ENCODE measurements at places on chromosomes 12 and 14.

DNA sequence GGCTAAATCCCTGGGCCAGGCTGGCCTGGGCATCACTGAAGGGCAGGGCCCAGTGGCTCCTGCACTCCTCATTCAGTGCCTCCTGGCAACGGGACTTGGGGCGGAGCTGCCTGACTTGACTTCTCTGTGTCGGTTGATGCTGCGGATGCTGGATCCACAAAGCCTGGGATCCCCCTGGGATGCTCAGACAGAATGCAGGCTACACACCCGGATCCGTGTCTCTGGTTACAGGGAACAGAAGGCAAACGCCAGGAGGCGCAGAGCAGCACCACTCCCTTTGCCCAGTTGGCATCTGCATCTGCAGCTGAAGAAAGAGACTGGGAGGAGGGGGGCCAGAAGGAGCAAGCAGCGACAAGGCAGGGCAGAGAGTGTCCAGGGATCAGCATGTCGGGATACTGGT lies 154.5 kb upstream of the FKBP4 start:
- DNase-seq, result peak; percentile 33

DNA sequence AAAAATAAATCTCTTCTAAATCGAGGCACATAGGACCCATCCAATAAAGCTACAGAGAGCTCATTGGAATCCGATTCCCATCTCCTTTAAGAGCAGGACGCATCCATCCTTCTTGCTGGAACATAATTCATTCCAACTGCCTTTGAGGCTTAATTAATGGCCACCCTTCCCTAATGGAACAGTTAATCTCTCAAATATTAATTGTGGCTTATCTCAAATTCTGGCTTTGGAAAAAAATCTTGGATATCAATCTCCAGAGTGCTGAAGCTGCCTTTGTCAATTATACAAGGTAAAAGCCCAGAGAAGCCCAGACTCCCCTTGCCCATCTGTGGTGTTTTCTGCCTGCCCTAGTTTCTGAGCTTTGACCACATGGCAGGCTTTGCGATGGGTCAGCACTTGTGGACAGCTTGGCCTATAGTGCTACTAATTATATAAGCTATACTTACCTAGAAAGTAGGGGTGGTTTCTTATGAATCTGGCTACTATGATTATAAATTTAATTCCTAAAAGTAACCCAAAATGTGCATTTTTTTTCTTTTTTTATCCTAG lies 246.3 kb downstream of the NUAK1 start:
- no peak for DNase-seq

- no peak for DNase-seq
Measured at GRCh38 chr14:92819011-92819597, 25.0 kb downstream of the GOLGA5 start.

- no peak for DNase-seq
Measured at GRCh38 chr12:121801595-121802484, 2.0 kb upstream of the SETD1B start.

- no peak for DNase-seq
Measured at GRCh38 chr12:130655881-130656280, 60.2 kb downstream of the RIMBP2 start.

GRCh38 chr12:59147791-59148190 lies 227.5 kb upstream of the LRIG3 start:
- DNase-seq, result no peak

DNA sequence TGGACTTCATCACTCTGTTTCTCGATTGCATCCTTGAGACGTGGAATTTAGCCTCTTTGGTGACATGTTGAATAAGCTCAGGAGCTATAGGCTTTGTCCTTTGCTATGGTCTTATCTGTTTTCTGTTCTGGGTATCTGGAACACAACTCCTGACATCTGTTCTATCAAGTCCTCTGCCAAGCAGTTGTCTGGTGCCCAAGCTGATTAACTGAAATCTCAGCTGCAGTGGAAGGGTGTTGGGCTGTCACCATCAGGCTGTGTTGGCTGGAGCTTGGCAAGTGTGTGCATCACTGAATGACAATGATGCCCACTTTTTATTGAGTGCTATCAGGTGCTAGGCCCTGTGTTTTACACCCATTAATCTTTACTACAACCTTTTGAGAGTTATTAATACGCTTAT lies 77.8 kb downstream of the SMOC1 start:
- no peak for DNase-seq

DNA sequence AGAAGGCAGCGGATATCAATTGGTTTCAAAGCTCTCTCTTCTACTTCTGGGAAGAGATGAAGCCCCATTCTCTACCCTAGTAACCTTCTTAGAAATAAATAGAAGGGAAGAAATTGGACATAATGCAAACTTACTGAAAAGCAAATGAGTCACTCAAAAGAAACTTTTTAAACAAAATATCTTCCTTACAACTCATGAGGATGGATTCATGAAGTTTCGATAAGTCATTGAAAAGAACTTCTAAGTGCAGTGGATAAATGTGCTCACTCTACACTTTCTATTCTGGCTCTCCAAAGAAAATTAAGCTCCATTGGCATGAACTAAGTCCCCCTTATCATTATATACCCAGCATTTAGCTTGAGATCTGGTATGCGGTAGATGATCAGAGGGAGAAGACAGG lies 899.5 kb downstream of the RPS29 start:
- no peak for DNase-seq

- no peak for DNase-seq
Measured at GRCh38 chr14:83071888-83072501, 1538.3 kb upstream of the SEL1L start.

- DNase-seq, result no peak
Measured at GRCh38 chr14:69357544-69358200, 40.4 kb downstream of the ERH start.

DNA sequence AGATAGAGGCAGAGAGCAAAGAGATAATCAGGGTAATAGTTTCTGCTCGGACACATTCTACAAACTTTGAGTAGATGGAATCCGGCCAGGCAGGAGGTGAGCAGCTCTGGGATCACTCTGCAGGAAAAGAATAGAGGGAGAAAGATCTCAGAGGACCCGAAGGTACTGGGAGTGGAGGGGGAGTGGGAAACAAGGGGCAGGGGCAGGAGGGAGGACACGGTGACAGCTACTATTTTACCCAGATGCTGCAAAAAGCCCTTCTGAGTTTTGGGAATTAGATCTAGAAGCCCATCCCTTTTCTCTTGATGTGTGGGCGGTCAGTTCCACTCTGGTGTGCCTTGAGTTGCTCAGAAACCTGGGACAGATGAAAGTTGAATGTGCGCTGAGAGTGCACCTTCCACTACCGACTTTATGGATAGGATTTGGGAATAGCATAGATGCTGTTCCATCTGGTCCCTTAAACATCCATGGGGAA lies 556 bp downstream of the GPRC5A start:
- no peak for DNase-seq

GRCh38 chr12:54701940-54702592 lies 53.9 kb upstream of the DCD start:
- DNase-seq, result peak; percentile 61

GRCh38 chr12:115444346-115444745 lies 760.4 kb upstream of the TBX3 start:
- no peak for DNase-seq

DNA sequence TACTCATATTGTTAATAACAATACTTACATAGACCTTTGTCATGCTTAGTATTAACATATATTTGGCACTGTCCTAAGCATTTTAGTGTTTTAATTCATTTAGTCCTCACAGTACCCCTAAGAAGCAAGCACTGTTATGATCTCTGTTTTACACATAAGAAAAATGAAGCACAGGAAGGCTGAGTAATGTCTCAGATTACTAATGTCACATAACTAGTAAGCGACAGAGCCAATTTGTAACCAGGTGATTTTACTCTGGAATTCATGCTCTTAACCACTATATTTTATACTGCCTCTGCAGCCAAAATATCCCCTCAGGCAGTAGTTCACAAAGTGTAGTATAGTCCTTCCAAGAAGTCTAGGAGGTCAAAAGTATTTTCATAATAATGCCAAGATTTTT lies 20.3 kb downstream of the TMEM253 start:
- no peak for DNase-seq

GRCh38 chr12:75672200-75672599 lies 160.8 kb upstream of the KRR1 start:
- no peak for DNase-seq

DNA sequence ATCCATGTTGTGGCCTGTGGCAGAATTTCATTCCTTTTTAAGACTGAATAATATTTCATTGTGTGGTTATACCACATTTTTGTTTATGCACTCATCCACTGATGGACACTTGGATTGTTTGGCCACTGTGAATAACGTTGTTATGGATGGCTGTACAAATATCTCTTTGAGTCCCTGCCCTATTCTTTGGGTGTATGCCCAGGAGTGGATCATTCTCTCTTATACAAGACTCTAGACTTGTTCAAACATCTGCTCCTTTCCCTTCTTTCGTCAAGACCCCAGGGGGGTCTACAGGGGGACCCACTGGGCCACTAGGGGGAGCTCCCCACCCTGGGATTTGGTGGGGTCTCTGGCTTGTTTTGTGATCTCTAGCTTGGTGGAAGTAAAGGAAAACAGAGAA lies 77.4 kb downstream of the FBXL14 start:
- no peak for DNase-seq

DNA sequence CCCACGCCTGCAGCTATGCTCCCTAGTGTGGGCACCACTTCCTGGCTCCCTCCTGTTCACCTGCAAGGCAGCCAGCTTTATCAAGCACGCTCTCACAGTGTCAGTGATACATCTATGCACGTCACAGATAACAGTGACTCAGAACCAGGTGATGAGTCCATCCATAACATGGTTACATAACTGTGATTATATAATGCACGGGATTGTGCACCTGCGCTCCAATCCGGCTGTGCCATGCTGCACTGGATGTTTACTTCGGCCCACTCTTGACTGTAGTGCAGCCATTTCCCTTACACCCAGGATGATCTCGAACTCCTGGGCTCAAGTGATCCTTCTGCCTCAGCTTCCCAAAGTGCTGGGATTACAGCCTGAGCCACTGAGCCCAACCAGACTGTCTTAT lies 38.4 kb upstream of the CEP83 start:
- DNase-seq, result no peak

- DNase-seq, result no peak
Measured at GRCh38 chr12:10965476-10965875, 21.2 kb downstream of the TAS2R50 start.

- no peak for DNase-seq
Measured at GRCh38 chr12:71594214-71594948, 69.3 kb downstream of the ZFC3H1 start.

DNA sequence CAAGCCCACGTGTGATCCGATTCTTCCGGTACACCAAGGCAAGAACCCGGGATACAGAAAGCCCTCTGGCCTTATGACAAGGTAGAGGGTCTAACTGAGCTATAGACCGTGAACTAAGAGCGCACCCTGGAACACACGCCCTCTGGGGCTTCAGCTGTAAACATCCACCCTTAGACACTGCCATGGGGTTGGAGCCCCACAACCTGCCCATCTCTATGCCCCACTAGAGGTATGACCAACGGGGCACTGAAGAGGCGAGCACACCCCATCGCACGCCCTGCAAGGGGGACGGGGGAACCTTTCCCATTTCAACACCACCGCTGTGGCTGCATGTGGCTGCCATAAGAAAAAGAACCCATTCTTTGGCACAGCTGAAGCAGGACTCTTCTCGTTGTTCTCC lies 1206.0 kb upstream of the TMEM132C start:
- no peak for DNase-seq

- no peak for DNase-seq
Measured at GRCh38 chr14:90592655-90593054, 195.8 kb downstream of the CALM1 start.

- no peak for DNase-seq
Measured at GRCh38 chr12:129672110-129672509, 231.7 kb downstream of the TMEM132D start.

DNA sequence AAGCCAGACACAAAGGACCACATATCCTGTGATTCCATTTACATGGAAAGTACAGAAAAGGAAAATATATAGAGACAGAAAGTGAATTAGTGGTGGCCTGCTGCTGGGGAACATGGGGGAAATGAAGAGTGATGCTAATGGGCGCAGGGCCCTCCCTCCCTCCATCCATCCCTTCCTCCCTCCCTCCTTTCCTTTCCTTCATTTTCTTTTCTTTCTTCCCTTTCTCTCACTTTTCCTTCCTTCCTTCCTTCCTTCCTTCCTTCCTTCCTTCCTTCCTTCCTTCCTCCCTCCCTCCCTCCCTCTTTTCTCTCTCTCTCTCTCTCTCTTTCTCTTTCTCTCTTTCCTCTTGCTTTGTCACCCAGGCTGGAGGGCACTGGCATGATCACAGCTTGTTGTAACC lies 37.3 kb downstream of the ARL6IP4 start:
- no peak for DNase-seq

DNA sequence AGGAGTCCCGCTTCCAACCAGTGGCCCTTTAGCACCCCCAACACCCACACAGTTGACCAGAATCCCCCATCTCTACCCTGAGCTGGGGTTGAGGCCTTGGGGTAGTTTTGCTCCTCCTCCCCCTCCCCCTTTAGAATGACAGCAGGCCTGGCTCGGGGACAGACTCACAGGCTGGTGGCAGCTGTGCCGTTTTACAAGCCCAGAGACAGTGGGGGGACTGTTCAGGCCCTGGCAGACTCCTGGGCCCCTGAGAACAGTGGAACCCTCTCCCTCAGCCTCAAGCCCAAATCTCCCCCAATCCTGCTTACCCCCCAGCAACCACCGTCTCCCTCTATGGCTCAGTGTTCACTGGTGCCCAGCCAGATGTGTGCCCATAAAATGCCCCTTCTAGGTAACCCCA lies 10.1 kb downstream of the TMEM119 start:
- no peak for DNase-seq

GRCh38 chr14:71918955-71919354 lies 13.3 kb upstream of the RGS6 start:
- DNase-seq, result no peak

GRCh38 chr14:20440882-20441281 lies 4.9 kb upstream of the KLHL33 start:
- DNase-seq, result no peak

DNA sequence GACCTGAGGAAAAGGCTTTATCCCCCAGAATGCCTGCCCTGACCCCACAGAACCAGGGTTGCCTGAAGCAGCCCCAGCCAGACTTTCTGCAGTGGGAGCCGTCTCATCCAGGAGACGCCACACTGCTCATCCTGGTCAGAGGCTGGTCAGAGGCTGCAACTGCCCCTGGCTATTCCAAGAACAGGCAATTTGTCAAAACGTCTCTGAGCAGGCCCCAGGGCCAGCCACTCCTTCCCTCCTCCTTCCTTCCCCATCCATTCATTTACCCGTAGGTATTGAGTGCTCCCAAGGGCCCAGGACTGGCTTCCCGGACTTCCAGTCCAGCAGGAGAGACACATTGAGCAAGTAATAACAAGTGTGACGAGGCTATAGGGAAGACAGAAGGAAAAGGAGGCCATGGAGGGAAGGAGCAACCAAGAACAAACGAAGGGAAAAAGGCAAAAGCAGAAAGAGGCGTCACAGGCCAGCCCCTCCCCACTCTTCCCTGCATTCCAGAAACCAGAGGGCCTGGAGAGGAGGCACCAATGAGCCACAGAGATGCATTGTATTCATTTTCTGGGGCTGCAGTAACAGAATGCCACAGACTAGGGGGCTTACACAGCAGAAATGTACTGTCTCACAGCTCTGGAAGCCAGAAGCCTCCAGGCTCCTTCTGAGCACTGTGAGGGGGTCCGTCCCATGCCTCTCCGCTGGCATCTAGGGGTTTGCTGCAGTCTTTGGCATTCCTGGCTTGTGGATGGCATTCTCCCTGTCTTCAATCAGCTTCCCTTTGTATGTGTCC lies 21.0 kb upstream of the CD9 start:
- DNase-seq, result no peak

GRCh38 chr12:40730281-40730680 lies 38.0 kb downstream of the CNTN1 start:
- no peak for DNase-seq

- DNase-seq, result no peak
Measured at GRCh38 chr12:93671044-93671443, 6.1 kb upstream of the CRADD start.

- DNase-seq, result no peak
Measured at GRCh38 chr12:75554556-75554880, 43.1 kb upstream of the KRR1 start.

All from RWPE1 (cell line).